ENCODE measurements at places on chromosomes 3 and 15.
A peak's percentile ranks its signal among the peaks of the same experiment; 100 is the strongest.

DNA sequence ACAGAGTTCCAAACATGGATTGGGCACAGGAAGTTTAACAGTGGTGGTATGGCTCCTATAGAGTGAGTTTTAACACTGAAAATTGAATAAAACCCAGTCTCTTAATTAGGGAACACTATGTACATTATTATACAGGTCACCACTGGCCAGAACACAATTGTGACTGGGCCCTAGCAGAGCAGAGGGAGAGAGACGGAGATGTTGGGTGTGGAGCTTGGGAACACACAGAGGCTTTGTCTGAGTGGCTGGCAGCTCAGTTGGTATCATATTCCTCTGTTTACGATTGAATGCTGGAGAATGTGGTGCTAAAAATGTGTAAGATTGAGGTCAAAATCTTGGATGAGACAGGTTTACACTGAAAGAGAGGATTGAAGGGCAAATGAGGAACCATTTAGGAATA lies 6.8 kb upstream of the MOBP start:
- no peak for DNase-seq

DNA sequence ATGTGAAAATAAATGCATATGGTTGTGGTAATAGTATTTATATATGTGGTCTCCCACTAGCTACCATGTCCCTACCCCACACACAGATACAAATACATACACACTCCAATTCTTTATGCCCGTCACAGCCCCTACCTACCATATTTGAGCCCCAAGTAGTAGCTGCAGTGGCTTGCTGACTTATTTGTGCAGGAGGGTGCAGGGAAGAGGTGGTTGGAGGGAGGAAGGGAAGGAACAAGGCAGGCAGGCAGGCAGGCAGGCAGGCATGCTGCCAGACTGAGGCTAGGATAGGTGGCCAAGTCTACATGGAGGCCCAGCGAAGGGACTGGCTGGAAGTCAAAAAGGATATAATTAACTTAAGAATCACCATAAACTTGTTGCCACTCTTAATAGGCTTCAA lies 82.9 kb downstream of the SCN11A start:
- DNase-seq = no peak

- no peak for DNase-seq
These were observed 615.6 kb upstream of the ADAMTS9 start for GRCh38 chr3:65303431-65303830.

DNA sequence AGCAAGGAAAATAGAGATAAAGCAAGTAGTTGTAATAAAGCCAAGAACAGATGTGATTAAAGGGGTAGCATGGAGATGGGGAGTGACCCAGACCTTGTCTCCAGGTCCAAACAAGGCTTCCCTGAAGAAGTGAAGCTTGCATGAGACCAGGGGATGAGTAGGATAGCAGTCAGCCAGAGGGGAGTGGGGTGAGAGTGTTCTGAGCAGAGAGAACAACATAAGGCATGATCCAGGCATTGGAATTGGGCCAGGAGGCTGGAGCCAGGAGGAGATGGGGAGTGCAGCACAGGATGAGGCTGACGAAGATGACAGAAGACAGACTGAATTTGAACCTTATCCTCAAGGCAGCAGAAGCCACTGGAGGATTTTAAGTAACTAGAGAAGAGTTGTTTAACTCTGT lies 7.2 kb downstream of the TMOD2 start:
- no peak for DNase-seq

DNA sequence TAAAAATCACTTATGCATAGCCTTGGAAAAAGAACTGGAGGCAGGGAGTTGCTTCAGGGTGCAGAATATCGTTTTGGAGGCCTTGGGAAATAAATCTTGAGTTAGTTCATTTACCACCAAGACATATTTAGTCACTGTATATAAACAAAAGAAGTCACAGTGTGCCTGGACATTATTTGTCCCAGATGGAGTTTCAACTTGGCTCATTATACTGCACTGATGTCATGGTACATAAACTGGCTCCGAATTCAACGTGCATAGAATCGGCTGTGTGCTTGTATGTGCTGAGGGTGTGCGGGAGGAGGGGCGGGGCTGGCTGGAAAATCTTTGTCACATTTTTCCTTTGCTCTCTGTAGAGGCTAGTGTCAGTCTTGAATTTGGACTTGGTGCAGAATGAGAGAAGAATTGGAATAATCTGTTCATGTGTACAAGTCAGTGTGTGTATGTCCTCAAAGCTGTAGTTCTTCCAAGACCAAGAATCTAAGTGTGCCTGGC lies 86.6 kb downstream of the FNDC3B start:
- DNase-seq = peak; percentile 63

GRCh38 chr3:188202358-188203138 lies 48.6 kb downstream of the LPP start:
- DNase-seq = no peak

DNA sequence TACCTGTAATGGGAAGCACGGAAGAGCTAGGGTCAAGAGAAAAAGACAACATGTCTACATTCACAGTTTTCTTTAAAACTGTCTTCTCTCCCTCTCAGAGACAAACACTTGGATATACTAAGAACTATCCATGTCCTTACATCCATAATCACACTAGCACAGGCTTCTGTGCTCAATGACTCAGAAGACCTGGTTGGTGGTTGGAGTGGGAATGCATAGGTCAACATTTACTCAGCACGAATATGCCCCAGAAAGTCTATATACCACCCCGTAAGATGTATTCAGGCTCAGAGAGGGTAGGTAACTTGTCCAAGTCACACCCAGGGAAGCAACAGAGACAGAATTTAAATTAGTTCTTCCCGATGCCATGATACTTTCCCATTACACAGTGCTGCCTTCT lies 891.1 kb downstream of the TUSC7 start:
- no peak for DNase-seq

DNA sequence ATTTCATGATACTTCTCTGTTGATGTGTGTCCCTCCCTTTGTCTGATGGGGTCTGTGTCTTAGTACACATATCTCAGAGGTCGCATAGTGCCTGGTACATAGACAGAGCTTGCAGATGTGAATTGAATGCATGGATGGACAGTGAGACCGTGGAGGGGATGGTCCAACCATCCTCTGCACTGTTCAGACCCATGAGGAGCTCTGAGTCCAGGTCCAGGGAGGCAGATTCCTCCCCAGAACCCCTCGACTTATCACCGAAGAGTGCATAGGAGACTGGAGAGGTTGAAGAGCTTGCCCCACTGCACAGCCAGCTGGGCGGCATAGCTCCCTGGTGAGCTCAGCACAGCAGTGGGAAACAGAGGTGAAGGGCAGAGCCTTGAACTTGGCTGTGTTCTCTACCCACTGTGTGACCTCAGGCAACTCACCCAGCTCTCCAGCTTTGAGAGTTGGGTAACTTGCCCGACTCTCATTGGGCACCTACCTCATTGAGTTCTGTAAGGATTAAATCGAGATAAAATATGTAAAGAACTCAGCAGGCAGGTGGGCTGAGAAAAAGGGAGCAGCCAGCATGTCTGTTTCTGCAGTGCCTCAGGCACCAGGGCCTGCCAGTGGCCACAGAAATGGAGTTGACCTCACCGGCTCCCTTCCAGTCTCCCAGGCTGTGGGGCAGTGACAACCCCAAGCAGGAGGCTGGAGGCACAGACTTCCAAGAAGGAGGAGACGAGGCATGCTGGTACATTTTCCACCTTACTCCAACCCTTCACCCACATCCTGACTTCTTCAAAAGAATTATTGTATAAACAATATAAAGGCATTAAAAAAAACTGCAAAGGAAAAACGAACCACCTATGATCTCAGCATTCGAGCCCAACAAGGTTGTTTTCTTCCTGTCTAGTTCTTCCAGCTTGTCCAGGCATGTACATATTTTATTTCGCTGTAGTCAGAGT lies 54.1 kb upstream of the TFRC start:
- no peak for DNase-seq

- no peak for DNase-seq
These were observed 137.0 kb downstream of the KLF13 start for GRCh38 chr15:31463521-31464102.

- no peak for DNase-seq
These were observed 241.8 kb upstream of the LRTM1 start for GRCh38 chr3:55169608-55170072.

- DNase-seq = no peak
These were observed 279.0 kb downstream of the LPP start for GRCh38 chr3:188432802-188433520.

Measured in renal cortex interstitium (tissue), 15 donors.